Dermis lymphatic vessel endothelial cell (primary cell): ENCODE measurements at places on chromosomes 13 and 19. TPM values are rescaled to one million over a fixed set of nuclear protein-coding genes. Genes with fewer than 3 reads are reported as not detected.

Gene MEIOSIN
- not detected in 2 replicates for total RNA-seq

Gene EXOC3L2
- total RNA-seq = 0.54 and 1.3 TPM in 2 replicates

Gene TMEM150B
- total RNA-seq = not detected in 2 replicates

Gene SYNGR4
- total RNA-seq = not detected in 2 replicates

Gene KCNJ14
- total RNA-seq = 0.11 and 0.26 TPM in 2 replicates

Gene RGL3
- 0.87 and 1.6 TPM in 2 replicates for total RNA-seq

Gene CYP4F3
- total RNA-seq = not detected in 2 replicates

Gene CYP2A7
- not detected in 2 replicates for total RNA-seq

Gene GPR180
- 7.7 and 8.9 TPM in 2 replicates for total RNA-seq

Gene ZNF473
- total RNA-seq = 3.4 and 6.5 TPM in 2 replicates

Gene SNRPA
- total RNA-seq = 25.8 and 31.5 TPM in 2 replicates

Gene ZNF573
- 3.4 and 5.5 TPM in 2 replicates for total RNA-seq

Gene BCL2L12
- total RNA-seq = 2.6 and 3.4 TPM in 2 replicates

Gene SAFB2
- total RNA-seq = 24.6 and 30.2 TPM in 2 replicates

Gene ZNF534
- total RNA-seq = not detected in 2 replicates

Gene SELENOV
- not detected in 2 replicates for total RNA-seq

Gene NLRP4
- not detected in 2 replicates for total RNA-seq

Gene POU4F1
- 0.11 and 0.26 TPM in 2 replicates for total RNA-seq

Gene TTC9B
- total RNA-seq = not detected in 2 replicates

Gene PGLYRP1
- total RNA-seq = not detected in 2 replicates

Gene CEACAM7
- total RNA-seq = 0.33 and 1.9 TPM in 2 replicates

Gene DDA1
- 19.7 and 26.3 TPM in 2 replicates for total RNA-seq

Gene POLR2I
- 93.6 and 102 TPM in 2 replicates for total RNA-seq

Gene PMIS2
- not detected in 2 replicates for total RNA-seq

Gene LILRB4
- not detected in 2 replicates for total RNA-seq
